ENCODE measurements at places on chromosomes 7 and 10. TPM values are rescaled to one million over a fixed set of nuclear protein-coding genes. Genes with fewer than 3 reads are reported as not detected.

DNA sequence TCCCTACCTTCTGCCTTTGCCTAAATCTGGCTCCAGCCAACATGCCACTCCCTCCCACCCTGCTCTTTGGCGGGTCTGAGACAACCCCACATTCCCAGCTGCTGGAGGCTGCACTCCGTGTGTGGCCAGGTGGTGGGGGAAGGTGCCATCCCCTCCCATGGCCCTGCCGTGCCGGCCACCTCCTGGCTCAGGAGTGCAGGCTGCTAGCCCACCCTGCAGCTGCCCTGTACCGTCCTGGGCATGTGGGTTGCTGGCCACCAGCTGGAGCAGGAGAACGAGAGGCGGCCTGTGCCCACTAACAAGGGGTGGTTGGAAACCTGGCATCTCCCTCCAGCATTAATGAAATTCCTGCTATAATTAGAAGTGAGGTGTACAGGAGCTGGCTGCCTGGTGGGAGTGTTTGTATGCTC lies 97.6 kb downstream of the ZMIZ1 start:
- H3K4me3 ChIP-seq: no peak overlapping the region
- no peaks in the 10 kb centered on the region for H3K27me3 ChIP-seq
- no peak for DNase-seq
- H3K27ac ChIP-seq: no peak overlapping the region

- no peak overlapping the region for H3K4me3 ChIP-seq
- no peaks in the 10 kb centered on the region for H3K36me3 ChIP-seq
- DNase-seq: no peak
- no peaks in the 10 kb centered on the region for H3K27me3 ChIP-seq
- H3K27ac ChIP-seq: no peak overlapping the region
- H3K4me1 ChIP-seq: no peaks in the 10 kb centered on the region
Observed at GRCh38 chr10:106765241-106765754, 399.2 kb downstream of the SORCS1 start.

- H3K4me1 ChIP-seq: no peaks in the 10 kb centered on the region
- no peaks in the 10 kb centered on the region for H3K27me3 ChIP-seq
- no peak overlapping the region for H3K4me3 ChIP-seq
- no peak overlapping the region for H3K27ac ChIP-seq
Observed at GRCh38 chr7:83410989-83411591, 237.8 kb downstream of the SEMA3E start.

Gene TPST1
- 2.4 TPM for total RNA-seq

DNA sequence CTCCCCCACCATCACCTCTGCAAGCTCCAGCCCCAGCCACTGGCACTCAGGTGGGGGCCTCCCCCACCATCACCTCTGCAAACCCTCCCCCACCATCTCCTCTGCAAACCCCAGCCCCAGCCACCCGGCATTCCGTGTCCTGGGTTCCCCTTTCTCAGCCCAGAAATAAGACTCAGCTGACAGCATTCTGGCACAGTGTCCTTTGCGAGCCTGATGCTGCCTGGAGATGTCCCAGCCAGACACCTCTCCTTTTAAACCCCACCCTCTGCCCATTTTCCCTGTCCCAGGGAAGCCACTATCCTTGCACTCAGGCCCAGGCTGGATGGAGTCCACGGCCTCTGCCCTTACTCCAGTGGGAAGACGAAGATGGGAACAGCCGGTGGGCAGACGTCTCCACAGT lies 49.8 kb downstream of the ELFN1 start:
- no peaks in the 10 kb centered on the region for H3K36me3 ChIP-seq
- no peak overlapping the region for H3K27ac ChIP-seq

DNA sequence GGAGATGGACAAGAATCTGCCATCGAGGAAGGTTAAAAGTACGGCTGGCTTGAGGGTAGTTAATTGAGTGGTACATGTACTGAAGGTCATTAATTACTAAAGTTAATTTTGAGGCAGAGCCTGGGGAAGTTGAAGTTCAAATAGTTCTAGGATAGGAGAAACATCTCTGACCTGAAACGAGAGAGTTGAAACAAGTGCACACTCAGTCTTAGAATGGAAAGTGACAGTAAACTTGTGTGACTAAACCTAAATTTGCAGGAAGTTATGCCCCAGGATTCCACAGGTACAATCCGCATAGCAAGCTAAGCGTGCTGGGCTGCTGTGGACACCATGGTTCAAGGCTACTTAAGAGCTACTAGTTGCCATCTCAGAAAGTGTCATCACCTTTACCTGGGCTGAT lies 209.9 kb downstream of the CHCHD3 start:
- peaks cover 28% of the 10 kb centered on the region for H3K36me3 ChIP-seq
- H3K27me3 ChIP-seq: no peaks in the 10 kb centered on the region
- H3K27ac ChIP-seq: no peak overlapping the region
- H3K4me3 ChIP-seq: no peak overlapping the region

- H3K36me3 ChIP-seq: peaks cover 12% of the 10 kb centered on the region
- H3K27ac ChIP-seq: no peak overlapping the region
- H3K4me3 ChIP-seq: no peak overlapping the region
- H3K4me1 ChIP-seq: no peaks in the 10 kb centered on the region
- no peak for DNase-seq
Observed at GRCh38 chr10:35005868-35006267, 84.3 kb downstream of the CUL2 start.

GRCh38 chr7:97422046-97422445 lies 304.5 kb downstream of the SDHAF3 start:
- no peaks in the 10 kb centered on the region for H3K4me1 ChIP-seq
- H3K27ac ChIP-seq: no peak overlapping the region
- H3K36me3 ChIP-seq: no peaks in the 10 kb centered on the region
- no peaks in the 10 kb centered on the region for H3K27me3 ChIP-seq

DNA sequence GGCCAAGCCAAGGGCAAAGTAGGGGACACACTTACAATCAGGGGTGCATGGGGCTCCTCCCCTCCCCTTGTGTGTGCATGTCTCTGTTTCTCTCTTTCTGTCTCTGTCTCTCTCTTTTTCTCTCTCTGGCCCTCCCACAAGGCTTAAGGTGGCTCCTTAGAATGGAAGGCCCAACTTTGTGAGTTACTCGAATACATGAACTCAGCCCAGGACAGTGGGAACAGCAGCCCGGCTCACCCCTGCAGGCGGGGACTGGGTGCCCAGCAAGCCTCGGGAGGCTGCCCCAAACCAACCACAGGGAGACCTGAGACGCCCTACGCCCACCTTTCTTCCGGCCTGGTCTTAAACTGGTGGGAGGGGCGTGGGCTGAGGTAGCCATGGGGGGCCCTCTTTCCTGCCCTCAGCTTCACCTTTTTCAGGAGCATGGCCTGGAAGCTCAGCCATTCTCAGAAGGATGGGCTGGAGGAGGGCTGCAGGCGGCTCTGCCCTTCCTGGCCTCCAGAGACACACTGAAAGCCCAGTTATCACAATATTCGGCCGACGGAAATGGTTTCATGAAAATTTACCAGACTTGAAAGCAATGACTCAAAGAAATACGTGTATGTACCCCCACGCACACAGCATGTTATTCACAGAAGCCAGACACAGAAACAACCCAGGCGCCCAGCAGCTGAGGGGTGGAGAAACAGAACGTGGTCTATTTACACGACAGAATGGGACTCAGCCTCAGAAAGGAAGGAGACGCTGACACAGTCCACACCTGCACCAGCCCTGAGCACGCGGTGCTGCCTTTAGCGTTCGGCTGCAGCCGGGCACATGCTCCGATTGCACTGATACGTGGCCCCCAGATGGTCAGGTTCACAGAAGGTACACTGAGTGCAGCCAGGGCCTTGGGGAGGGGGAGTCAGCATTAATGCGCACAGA lies 229.5 kb downstream of the PTPRN2 start:
- H3K27ac ChIP-seq: no peak overlapping the region
- no peaks in the 10 kb centered on the region for H3K4me1 ChIP-seq
- H3K27me3 ChIP-seq: peaks cover 6% of the 10 kb centered on the region
- no peak for DNase-seq
- peaks cover 2% of the 10 kb centered on the region for H3K36me3 ChIP-seq

GRCh38 chr10:3499120-3499519 lies 285.9 kb downstream of the KLF6 start:
- no peaks in the 10 kb centered on the region for H3K36me3 ChIP-seq
- H3K4me1 ChIP-seq: no peaks in the 10 kb centered on the region
- H3K27me3 ChIP-seq: peaks cover 8% of the 10 kb centered on the region
- no peak for DNase-seq
- H3K27ac ChIP-seq: no peak overlapping the region
- H3K4me3 ChIP-seq: no peak overlapping the region

DNA sequence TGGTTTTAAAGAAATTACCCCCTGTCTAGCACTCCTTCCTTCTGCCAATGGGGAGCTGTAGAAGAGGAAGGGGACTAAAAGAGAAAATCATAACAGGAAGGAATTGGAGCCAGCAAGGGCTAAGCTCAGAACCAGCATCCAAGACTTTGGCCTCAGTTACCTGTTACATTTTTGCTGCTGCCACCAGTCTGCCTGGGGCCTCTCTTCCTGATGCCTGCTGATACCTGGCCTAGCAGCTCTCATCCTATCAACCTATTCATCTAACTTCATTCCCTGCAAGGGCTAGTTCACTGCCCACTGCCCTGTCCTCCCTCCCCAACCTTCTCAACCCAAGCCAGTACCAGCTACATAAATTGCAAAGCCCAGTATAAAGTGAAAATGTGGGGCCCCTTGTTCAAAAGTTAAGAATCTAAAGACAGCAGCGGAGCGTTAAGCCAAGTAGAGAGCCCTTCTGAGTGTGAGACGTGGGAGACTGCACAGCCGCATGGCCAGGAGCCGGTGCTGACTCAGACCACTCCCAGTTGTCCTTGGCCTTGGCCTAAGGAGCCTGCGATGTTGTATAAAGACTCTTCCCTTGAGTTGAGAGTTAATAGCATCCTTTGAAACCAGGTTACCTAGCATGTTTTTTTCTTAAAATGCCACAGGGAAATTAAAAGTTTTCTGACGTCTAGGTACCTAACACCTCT lies 13.2 kb upstream of the AOC1 start:
- peaks cover 3% of the 10 kb centered on the region for H3K27me3 ChIP-seq
- no peaks in the 10 kb centered on the region for H3K36me3 ChIP-seq
- no peak overlapping the region for H3K4me3 ChIP-seq
- H3K4me1 ChIP-seq: no peaks in the 10 kb centered on the region
- H3K27ac ChIP-seq: no peak overlapping the region

GRCh38 chr7:117169907-117170306 lies 153.0 kb downstream of the WNT2 start:
- no peak overlapping the region for H3K27ac ChIP-seq
- no peak for DNase-seq
- no peaks in the 10 kb centered on the region for H3K4me1 ChIP-seq
- H3K27me3 ChIP-seq: no peaks in the 10 kb centered on the region
- H3K4me3 ChIP-seq: no peak overlapping the region

DNA sequence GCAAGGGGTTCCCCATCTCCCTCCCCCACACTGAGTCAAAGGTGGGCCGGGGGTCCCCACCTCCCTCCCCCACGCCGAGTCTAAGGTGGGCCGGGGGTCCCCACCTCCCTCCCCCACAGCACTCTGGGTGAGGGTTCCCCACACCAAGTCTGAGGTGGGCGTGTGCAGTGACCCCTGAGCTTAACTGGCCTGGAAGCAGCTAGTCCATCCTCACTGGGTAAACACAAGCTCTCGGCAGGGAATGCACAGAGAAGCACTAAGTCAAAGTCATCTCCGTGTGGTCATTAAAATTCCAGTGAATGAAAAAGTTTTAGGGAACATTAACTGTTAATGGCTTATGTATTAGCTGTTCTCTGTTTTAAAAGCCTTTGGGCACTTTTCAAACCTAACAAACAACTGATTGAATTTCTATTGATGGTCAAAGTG lies 43.7 kb upstream of the PRKAR1B start:
- H3K27ac ChIP-seq: no peak overlapping the region
- H3K4me1 ChIP-seq: no peaks in the 10 kb centered on the region
- peaks cover 18% of the 10 kb centered on the region for H3K36me3 ChIP-seq
- DNase-seq: no peak

DNA sequence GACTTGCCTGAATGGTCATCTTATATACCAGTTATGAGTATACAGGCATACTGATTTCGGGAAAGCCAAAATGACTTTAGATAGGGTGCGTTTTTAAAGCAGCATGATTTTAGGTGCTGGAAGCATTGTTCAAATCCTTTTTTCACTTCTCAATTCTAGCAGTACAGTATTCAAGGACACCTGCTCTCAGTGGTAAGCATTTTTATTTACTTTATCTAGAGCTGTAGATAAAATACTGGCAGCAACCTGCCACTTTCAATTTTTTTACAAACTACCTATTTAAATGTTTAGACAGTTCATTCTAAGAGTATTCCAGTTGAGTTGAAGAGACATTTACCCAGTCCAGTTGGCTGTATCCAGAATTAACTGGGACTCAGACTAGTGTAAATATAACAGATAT lies 33.6 kb downstream of the TMEM106B start:
- no peak for DNase-seq
- peaks cover 9% of the 10 kb centered on the region for H3K36me3 ChIP-seq
- H3K27me3 ChIP-seq: no peaks in the 10 kb centered on the region
- no peak overlapping the region for H3K27ac ChIP-seq

GRCh38 chr10:46231087-46231486 lies 55.7 kb upstream of the ANTXRL start:
- H3K27me3 ChIP-seq: no peaks in the 10 kb centered on the region
- no peak for DNase-seq
- H3K27ac ChIP-seq: no peak overlapping the region
- H3K4me1 ChIP-seq: peaks cover 8% of the 10 kb centered on the region

DNA sequence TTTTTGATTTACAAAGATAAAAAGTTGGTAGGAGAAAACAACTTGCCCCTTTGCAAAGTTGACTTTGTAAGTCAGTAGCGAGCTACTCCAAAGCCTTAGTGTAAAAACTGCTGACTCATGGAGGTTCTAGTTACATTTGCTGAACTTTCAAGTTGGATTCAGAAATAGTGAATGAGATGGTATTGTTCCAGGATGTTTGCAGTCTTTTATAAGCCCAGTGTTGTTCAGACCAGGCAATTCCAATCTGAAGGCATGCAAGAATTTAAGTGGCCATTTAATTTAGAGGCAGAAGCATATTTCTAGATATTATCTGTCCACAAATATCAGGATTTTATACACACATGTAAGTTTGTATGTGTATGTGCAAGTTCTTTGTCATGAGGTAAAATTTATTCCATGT lies 21.6 kb downstream of the TES start:
- H3K4me3 ChIP-seq: no peak overlapping the region
- H3K27me3 ChIP-seq: no peaks in the 10 kb centered on the region
- peak overlapping the region; percentile 57 for H3K27ac ChIP-seq
- peaks cover 6% of the 10 kb centered on the region for H3K36me3 ChIP-seq

GRCh38 chr10:97543025-97543546 lies 29.5 kb upstream of the ANKRD2 start:
- H3K27me3 ChIP-seq: no peaks in the 10 kb centered on the region
- peaks cover 23% of the 10 kb centered on the region for H3K4me1 ChIP-seq
- DNase-seq: peak; percentile 73
- H3K4me3 ChIP-seq: no peak overlapping the region
- H3K27ac ChIP-seq: peak overlapping the region; percentile 61
- H3K36me3 ChIP-seq: no peaks in the 10 kb centered on the region

Gene ACADSB
- total RNA-seq: 20.7 TPM

Gene PILRA
- total RNA-seq: 5.8 TPM

DNA sequence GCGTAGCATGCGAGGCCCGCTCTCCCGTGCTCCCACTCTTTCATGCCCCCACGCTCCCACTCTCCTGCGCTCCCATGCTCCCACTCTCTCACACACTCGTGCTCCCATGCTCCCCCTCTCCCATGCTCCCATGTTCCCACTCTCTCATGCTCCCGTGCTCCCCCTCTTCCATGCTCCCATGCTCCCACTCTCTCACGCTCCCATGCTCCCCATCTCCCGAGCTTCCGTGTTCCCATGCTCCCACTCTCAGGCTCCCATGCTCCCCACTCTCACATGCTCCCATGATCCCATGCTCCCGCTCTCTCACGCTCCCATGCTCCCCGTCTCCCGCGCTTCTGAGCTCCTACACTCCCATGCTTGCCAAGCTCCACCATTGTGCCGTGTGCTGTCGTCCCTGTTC lies 84.4 kb upstream of the ANLN start:
- H3K4me3 ChIP-seq: no peak overlapping the region
- DNase-seq: no peak
- H3K36me3 ChIP-seq: no peaks in the 10 kb centered on the region
- H3K27me3 ChIP-seq: no peaks in the 10 kb centered on the region
- H3K4me1 ChIP-seq: no peaks in the 10 kb centered on the region
